ENCODE measurements at places on chromosomes 16 and 17. TPM values are rescaled to one million over a fixed set of nuclear protein-coding genes. Genes with fewer than 3 reads are reported as not detected.

- DNase-seq, result no peak
Observed at GRCh38 chr16:58455750-58456149, 44.2 kb upstream of the NDRG4 start.

- DNase-seq, result no peak
Observed at GRCh38 chr16:55482056-55482455, 3.1 kb downstream of the MMP2 start.

DNA sequence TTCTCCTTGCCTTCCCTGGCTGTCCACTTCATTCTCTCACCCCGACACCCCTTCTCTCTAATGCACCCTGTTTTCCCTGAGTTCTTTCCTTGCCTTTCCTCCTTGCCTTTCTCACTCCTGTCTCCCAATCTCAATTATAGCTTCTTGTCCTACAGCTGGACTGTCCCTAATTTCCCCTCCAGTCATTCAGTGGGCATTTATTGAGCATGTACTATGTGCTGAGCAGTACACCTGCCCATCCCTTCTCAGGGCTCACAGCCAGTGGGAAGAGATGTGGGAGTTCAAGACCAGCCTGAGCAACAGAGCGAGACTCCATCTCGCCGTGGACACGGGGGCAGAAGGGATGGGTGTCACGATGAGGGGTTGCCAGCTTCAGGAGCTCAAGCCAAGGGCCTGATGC is 5.8 kb downstream of the ATP2A1 start:
- no peak for DNase-seq

DNA sequence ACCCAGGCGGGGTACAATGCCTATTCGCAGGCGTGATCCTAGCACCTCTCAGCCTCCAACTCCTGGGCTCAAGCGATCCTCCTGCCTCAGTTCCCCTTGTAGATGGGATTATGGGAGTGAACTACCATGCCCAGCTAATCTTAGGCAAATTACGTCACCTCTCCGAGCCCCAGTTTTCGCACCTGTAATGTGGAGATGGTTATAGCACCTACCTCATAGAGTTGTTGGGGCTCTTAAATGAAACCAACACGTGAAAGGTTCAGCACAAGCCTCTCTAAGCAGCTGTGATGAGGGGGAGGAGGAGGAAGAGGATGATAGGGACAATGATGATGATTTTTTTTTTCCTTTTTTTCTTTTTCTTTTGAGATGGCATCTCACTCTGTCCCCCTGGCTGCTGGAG is 59.9 kb downstream of the ABR start:
- DNase-seq, result no peak

GRCh38 chr17:13378361-13378760 is 223.4 kb downstream of the HS3ST3A1 start:
- DNase-seq, result no peak

DNA sequence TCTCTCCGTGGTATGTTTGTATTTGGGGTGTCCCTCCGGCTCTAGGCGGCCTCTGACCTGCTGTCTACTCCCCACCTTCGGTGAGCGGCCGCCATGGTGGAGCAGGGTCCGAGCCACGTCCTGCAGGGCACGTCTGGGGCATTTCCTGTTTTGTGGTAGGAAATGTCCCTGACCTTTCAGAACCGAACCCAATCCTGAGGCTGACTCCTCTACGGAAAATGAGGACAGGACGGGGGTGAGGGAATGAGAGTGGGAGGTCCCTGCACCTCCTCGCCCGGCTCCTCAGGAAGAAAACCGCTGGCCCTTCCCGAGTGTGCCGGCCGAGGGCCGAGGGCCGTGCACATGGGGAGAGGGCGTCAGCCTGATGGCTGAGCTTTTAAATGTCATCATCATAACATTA is 45.8 kb downstream of the WDR45B start:
- no peak for DNase-seq

GRCh38 chr16:2675714-2676113 is 6.6 kb upstream of the KCTD5 start:
- no peak for DNase-seq

- no peak for DNase-seq
Observed at GRCh38 chr16:82260212-82260795, 90.3 kb upstream of the MPHOSPH6 start.

GRCh38 chr17:27473748-27474609 is 17.7 kb downstream of the KSR1 start:
- no peak for DNase-seq

- peak; percentile 67 for DNase-seq
Observed at GRCh38 chr17:10059684-10060211, 138.7 kb downstream of the GAS7 start.

DNA sequence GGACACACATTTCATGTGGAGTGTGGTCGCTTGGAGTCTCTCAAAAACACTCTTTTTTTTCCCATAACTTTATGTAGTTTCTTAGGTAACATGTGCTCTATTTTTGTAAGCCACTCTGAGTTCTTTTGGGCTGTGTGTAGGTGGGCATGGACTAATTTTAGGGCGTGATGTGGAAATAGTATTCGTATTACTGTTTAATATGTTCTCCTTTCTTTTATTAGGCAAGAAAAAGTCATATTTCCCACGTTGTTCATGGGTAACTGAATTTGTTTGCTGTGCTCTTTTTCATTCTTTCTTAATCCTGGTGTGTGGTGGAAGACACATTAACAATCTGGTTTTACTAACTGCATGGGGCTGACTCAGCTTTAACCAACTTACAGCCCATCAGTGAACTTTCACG is 27.4 kb downstream of the NDEL1 start:
- DNase-seq, result no peak

DNA sequence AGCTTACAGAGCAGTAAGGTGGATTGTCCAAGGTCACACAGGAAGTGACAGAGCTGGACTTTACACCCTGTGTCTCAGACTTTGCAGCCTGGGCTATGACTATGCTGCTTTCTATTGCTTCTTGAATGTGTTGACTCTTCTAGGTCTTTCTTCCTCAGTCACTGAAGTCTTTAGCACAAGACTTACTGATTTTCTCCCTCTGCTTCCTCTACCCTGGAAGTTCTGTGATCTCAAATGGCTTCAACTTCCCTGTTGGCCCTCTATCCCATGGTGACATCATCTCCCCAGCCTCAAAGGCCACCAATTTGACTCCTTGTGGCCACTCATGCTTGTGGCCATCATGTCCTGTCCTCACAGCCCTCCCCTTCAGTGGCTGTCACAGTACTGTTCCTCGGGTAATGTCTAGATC is 181.3 kb downstream of the HS3ST3A1 start:
- no peak for DNase-seq

GRCh38 chr17:13476720-13477119 is 125.0 kb downstream of the HS3ST3A1 start:
- DNase-seq, result no peak

DNA sequence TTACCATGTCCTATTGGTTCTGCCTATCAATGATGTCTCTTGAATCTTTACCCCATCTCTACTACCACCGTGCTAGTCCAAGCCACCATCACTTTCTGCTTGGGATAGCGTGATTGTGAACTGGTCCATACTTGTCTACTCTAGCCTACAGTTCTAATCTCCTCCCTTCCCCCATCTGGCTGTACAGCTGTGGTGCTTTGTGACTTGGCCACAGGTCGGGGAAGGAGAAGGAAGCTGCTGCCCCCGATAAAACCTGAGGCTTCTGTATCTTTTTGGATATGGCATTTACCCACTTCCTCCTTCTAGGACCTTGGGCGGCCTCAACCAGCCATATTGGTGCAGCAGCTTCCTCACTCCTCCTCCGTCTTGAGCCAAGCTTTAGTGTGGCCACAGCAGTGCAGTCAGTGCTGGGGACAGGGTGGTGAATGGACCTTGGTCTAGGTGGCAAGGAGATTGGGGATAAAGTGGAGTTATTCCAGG is 314 bp upstream of the ITGA2B start:
- DNase-seq, result no peak

DNA sequence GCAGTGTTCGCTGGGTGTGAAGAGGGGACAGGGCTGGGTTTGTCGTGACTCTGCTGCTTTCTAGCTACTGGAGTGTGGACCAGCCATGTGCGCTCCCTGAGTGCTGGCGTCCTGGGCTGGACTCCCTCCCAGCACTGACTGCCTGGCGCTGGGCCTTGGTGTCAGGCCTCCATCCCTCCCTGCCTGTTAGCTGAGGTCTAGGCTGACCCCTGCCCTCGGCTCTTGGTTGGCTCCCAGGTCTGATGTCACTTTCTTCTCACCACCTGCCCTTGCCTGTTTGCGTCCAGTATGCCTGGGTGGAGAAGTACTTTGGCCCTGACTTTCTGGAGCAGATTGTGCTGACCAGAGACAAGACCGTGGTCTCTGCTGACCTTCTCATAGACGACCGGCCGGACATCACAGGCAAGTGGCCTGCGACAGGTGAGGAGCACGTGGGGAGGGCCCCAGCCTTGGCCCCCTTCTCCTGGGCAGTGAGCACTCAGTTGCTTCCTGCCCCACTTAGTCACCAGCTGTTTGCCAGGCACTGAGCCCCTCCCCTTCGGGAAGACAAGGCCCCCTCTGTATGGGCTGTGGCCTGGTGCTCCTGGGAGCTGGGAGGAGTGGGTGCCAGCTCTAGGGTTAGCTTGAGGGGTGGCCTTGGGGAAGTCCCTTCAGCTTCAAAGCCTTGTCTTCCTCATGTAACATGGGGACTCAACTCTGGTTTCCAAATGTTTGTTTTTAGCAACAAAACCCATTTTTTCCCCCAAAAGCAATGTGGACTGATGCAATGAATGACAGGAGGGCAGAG is 41.5 kb downstream of the NT5M start:
- no peak for DNase-seq

GRCh38 chr16:885391-885790 is 84.9 kb upstream of the GNG13 start:
- DNase-seq, result no peak

GRCh38 chr17:9488556-9488955 is 87.1 kb downstream of the STX8 start:
- DNase-seq, result no peak

DNA sequence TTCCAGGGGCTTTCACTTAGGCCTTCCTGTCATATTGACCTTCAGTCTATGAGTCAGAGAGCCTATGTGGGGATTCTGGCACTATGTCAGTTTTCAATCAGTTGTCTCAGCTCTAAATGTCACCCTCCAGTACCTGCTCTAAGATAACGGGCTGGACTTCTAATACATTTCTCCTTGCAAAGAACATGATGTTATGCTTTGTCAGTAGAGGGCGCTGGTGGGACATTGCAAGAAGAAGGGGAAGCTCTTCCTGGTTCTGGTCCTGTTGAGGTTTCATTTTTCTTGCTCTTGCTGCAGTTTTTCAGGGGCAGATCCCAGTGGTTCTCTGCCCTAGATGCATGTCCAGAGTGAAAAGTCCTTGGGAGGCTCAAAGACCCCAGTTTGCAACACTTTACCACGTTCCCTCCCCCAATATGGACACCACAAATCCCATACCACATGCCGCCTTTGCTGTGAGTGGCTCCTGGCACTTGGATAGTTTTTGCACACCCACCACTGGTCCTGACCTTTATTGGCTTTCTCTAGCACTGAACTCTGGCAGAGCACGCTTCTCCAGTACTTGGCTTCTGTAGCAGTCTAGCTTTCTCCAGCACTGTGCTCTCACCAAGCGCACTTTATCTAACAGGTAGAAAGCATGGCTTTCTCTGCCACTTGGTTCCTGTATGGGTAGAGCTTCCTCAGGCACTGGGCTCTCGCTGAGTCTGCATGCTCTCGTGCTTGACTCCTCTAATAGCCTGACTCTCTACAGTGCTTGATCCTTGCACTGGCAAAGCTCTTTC is 49.0 kb downstream of the BCL7C start:
- DNase-seq, result peak; percentile 55

- no peak for DNase-seq
Observed at GRCh38 chr16:88936008-88936555, 40.9 kb downstream of the CBFA2T3 start.

GRCh38 chr16:21566891-21567414 is 32.4 kb upstream of the METTL9 start:
- no peak for DNase-seq

DNA sequence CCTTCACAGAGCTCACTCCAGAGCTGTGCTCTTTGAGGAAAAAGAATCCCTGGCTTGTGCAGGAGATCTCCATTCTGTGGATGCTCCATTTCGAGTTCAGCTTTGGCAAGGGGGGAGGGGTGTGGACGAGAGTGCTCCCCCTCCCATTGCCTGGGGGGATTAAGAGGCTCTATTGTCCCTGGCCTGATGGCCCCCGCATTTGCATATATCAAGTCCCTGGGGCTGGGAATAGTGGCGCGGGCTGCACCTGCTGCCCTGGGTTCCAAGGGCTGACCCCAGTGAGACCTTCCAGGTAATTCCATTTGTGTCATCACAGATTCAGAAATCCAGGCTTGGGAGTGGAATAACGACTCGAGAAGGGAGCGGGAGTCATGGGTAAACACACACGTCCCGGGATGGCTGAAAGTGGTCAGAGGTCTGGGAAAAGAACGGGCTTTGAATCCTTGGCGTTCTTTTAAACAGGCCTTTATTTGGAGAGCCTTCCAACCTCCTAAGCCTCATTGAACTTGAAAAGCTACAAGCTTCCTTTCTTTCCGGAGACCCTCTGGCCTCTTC is 479.3 kb downstream of the HS3ST3B1 start:
- DNase-seq, result no peak

DNA sequence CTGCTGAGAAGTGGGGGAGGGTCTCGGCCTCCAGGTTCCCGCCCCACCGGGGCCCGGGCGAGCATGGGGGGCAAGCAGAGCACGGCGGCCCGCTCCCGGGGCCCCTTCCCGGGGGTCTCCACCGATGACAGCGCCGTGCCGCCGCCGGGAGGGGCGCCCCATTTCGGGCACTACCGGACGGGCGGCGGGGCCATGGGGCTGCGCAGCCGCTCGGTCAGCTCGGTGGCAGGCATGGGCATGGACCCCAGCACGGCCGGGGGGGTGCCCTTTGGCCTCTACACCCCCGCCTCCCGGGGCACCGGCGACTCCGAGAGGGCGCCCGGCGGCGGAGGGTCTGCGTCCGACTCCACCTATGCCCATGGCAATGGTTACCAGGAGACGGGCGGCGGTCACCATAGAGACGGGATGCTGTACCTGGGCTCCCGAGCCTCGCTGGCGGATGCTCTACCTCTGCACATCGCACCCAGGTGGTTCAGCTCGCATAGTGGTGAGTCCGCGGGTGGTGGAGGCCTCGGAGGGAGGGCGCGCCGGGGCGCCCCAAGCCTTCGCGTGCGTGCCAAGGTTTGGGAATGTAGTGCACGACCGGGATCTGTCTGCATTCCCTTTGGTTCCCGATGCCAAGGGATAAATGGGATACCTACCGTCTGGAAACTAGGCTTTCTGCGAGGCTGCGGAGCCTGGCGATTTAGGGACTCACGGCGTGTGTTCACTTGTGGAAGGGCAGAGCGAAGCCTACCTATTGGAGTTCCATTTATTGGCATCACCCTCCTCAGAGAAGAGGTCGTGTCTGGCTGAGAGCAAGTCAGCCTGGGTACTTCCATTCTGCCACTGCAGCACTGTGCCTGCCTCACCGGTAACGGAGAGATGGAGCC is 1.0 kb downstream of the ZNRF1 start:
- peak; percentile 33 for DNase-seq

- DNase-seq, result no peak
Observed at GRCh38 chr17:83190004-83190385, 110.6 kb downstream of the METRNL start.

DNA sequence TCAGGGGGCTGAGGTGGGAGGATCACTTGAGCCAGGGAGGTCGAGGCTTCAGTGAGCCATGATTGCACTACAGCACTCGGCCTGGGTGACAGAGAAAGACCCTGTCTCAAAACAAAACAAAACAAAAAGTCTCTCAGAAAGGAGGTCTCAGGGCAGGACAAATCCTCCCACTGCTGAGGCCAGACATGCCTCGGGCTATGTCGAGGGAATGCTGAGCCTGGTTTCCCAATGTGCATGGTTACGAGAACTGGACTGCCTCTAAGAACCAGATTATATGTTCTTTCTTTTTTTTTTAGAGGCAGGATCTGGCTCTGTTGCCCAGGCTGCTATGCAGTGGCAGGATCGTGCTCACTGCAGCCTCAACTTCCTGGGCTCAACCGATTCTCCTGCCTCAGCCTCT is 27.6 kb downstream of the TRAP1 start:
- no peak for DNase-seq

PPP1R1B gene
- 48.3 TPM for polyA plus RNA-seq

FOXC2 gene
- polyA plus RNA-seq, result 0.95 TPM

C1QTNF1 gene
- polyA plus RNA-seq, result 1.5 TPM

NPIPA7 gene
- 30.3 TPM for polyA plus RNA-seq
